ENCODE measurements at places on chromosomes 1 and 21. TPM values are rescaled to one million over a fixed set of nuclear protein-coding genes. Genes with fewer than 3 reads are reported as not detected.

GRCh38 chr1:159790237-159790917, 9.6 kb downstream of the DUSP23 start:
- H3K4me3 ChIP-seq: no peak overlapping the region
- no peak for DNase-seq
- peaks cover 12% of the 10 kb centered on the region for H3K27me3 ChIP-seq
- H3K4me1 ChIP-seq: no peaks in the 10 kb centered on the region
- no peaks in the 10 kb centered on the region for H3K36me3 ChIP-seq
- H3K27ac ChIP-seq: no peak overlapping the region

DNA sequence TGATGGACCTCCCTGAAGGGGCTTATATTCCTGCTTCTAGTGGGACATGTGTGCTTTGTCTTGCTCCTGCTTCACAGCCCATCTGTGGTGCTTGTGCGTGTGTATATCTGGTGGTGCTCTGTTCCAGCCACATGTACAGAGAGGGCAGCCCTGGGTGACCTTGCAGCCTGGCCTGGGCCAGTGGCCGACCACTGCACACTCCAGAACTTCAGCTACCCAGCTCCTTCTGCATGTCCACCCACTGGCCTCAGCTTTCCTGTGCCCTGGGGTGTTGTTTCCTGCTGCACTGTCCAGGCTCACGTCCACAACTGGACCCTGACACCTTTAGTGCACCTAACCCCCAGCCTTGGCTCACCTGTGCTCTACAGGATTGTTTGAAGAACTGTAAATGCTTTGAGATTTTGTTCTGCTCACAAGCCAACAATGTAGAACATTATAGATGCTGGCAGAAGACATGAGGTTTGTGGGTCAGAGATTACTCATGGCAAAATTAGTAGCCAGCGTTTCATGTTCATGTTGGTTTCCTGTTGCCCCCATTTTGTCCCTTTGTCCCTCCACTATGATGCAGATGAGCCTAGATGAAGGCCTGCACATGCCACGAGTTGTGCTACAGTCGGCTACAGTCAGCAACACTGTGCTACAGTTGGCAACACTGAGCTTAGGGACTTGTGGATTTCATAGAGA, 5.3 kb upstream of the S100B start:
- H3K27me3 ChIP-seq: no peaks in the 10 kb centered on the region
- H3K4me1 ChIP-seq: peaks cover 42% of the 10 kb centered on the region
- DNase-seq: no peak
- no peak overlapping the region for H3K4me3 ChIP-seq
- no peak overlapping the region for H3K27ac ChIP-seq

DNA sequence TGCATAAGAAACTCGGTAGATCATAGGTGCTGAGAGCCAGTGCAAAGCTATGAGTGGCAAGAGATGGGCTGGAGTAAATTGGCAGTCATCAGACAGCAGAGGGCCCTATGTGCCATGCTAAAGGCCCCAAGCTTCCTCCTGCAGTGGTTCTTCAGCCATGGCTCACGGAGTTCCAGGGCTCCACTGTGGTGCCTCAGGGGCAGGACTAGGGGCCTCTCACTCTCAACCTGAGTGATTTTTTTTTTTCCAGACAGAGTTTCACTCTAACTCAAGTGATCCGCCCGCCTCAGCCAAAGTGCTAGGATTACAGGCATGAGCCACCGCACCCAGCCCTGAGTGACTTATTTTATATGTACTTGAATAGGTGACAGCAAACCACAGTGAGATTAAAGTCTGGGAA, 10.4 kb upstream of the GJA8 start:
- DNase-seq: no peak
- H3K36me3 ChIP-seq: no peaks in the 10 kb centered on the region
- no peaks in the 10 kb centered on the region for H3K27me3 ChIP-seq
- H3K4me1 ChIP-seq: peaks cover 3% of the 10 kb centered on the region

- no peak overlapping the region for H3K4me3 ChIP-seq
- peaks cover 12% of the 10 kb centered on the region for H3K4me1 ChIP-seq
- no peaks in the 10 kb centered on the region for H3K36me3 ChIP-seq
- H3K27ac ChIP-seq: peak overlapping the region; percentile 10
- H3K27me3 ChIP-seq: no peaks in the 10 kb centered on the region
- DNase-seq: no peak
Measured at GRCh38 chr1:211420389-211420788, 71.6 kb downstream of the RD3 start.

FCRL1 gene
- polyA plus RNA-seq: not detected

AMIGO1 gene
- polyA plus RNA-seq: 25.4 TPM
